Hindlimb muscle (tissue), 1 donor: ENCODE measurements at places on chromosomes 16 and 17.
A peak's percentile ranks its signal among the peaks of the same experiment; 100 is the strongest.

DNA sequence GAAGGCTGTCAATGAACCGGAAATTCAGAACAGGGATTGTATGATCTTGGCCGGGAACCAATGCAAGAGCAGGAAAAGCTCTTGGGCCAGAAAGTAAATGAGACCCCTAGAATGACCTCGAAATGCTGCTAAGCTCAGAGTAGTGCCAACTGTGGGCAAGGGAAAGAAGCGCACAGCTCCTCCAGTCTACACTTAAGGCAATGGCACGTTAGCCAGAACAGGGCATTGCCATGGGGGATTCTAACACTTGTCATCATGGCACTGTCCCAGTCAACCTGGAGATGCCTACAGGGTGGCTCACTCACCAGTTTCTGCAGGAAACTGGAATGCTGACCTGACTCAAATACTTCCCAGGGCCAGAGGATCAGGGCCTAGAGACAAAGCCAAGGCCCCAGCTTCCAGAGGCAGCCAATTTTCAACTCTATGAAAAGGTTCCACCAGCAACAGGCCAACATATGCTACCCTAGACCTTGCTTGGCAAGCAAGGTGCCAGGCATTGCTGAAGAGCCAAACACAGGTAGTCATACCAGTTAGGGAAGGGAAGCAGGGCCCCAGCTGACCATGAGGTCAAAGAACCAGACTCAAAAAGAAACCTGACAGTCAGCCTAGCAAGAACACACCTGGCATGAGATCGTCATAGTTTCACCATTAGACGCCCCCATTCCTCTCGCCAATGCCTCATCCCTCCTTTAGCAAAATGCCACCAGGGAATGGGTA, 34.9 kb downstream of the ARHGAP17 start:
- DNase-seq: no peak

- DNase-seq: no peak
Measured at GRCh38 chr16:65697521-65697920, 575.7 kb upstream of the CDH11 start.

GRCh38 chr17:57747221-57748017, 2.3 kb upstream of the CCDC182 start:
- peak; percentile 44 for DNase-seq

- DNase-seq: no peak
Measured at GRCh38 chr17:80961541-80962330, 29.9 kb upstream of the CHMP6 start.

- DNase-seq: no peak
Measured at GRCh38 chr16:23917621-23918020, 81.8 kb downstream of the PRKCB start.

GRCh38 chr16:56961851-56962281, at the start of gene CETP:
Gene CETP (plus strand): TSS chr16:56961950. CDS start chr16:56961980, 30 bp downstream.
- no peak for DNase-seq

DNA sequence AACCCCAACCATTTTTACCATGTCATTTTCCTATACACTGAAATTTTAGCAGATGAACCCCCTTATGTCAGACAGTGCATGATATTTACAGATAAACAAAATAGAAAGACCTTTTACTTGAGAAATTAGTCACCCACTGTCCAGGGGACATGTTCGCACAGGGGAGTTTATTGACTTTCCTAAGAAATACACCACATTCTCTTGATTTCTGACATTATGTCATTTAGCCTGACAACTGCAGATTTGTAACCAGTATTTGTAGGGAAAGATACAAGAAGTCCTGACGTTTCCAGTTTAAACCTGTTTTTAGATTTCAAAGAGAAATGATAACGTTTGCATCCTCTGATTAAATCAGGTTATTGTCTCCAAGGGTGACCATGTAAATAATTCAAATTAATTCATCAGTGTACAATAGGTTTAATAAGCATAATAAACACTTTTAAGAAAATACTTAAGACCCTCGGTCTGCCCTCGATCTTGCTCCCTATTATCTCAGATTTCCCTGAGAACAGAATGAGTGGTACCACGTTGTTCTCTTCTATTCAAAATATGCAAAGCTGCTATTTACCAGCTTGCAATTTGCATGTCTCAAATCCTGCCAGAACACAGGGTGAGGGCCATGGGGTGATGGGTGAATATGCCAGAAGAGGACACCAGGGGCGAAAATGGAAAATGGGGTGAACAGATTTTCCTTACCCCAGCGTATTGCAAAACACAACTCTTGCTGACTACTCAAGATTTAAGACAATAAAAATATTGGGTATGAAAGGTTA, 2.1 kb upstream of the LYRM9 start:
- DNase-seq: no peak

DNA sequence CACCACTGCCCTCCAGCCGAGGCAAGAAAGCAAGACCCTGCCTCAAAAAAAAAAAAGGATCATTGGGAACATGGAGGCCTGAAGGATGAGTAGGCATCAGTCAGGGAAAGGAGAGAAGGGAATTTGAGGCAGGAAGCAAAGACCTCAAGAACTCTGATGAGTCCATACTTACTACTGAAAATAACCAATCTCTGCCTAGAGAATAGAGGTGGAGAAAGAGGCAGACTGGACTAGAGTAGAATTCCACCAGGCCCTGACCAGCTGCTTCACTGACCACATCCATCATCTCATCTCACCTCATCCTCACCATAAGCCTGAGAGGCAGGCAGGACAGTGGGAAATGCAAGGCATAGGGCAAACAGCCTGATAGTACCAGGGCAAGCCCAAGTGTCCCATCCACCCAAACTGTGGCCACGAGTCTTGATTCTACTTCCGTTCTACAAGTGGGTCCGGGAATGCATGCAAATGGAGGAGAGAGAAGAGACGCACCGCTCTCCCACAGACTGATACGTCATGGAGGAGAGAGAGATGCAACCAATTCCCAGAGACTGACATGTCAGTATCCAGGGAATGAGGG, 17.1 kb downstream of the ANKRD11 start:
- no peak for DNase-seq

GRCh38 chr16:55225972-55226542, 97.9 kb upstream of the IRX6 start:
- no peak for DNase-seq
